ENCODE measurements at places on chromosomes 6 and 20.

- DNase-seq = no peak
Observed at GRCh38 chr6:13648850-13649249, 33.7 kb downstream of the NOL7 start.

GRCh38 chr6:160519133-160519532 lies 144.9 kb downstream of the LPA start:
- DNase-seq = no peak

- DNase-seq = no peak
Observed at GRCh38 chr6:107867302-107867615, 43.1 kb upstream of the SCML4 start.

DNA sequence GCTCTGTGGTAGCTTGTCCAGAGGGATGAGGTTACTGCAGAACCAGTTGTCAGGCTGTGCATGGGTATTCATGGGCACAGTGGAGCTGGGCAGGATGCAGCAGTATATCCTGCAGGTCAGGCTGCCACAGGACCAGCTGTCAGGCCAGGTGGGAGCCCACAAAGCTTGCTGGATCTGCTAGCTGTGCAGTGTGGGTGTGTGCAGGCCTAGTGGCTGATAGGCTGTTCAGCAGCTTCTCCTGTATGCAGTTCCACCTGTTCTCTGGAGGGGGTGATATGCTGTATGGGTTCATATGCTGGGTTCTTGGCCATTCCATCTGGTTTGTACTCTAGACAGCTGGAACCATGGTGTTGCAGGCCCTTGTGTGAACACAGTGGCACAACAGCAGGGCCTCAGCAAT lies 40.6 kb upstream of the TPD52L1 start:
- DNase-seq = no peak

- no peak for DNase-seq
Observed at GRCh38 chr20:40335901-40336351, 353.1 kb downstream of the MAFB start.
